ENCODE measurements at places on chromosomes 13 and 19. TPM values are rescaled to one million over a fixed set of nuclear protein-coding genes. Genes with fewer than 3 reads are reported as not detected.

- DNase-seq: peak; percentile 62
Measured at GRCh38 chr13:44758630-44759383, 182.7 kb upstream of the TSC22D1 start.

GRCh38 chr13:94431987-94432386 is 47.5 kb downstream of the DCT start:
- DNase-seq: peak; percentile 16

Gene WDR88
- total RNA-seq: not detected

DNA sequence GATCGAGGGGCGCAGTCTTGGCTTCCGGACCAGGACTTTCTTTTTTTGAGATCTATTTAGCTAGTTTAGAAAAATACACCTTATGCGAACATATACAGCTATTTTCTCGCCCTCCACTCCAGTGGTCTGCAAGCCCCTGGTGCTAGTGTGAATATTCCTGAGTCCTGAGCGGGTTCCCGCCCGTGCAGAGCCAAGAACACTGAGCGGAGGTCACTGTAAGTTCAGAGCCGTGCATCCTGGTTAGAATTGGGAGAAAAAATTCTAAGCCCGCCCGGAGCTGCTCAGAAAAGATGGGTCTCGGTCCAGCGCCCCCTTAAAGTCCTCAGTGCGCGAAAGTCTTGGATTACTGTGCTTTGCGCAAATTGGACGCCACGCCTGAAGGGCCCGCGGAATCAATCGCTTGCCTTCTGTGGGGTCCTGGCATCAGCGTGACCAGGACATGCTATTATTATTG is 117.7 kb downstream of the KCNRG start:
- no peak for DNase-seq

DNA sequence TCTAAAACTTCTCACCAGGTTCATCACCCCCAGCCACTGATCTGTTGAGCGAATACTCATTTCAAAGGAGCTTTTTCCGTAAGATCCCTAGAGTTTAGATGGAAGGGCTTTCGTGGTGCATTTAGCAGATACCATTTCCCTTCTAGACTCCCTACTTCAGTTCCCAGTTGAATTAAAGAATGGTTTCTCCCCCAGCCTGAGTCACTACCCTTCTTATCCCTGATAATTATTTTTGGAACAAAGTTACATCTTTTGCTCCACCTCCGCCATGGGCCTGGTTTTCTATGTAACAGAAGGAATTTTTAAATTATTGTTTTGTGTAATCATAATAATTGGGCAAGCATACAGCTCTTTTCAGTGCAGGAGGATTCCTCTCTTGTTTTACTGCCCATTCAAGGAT is 22.0 kb downstream of the USPL1 start:
- DNase-seq: no peak

Gene NRTN
- total RNA-seq: 0.97 TPM

Gene TRAPPC5
- total RNA-seq: 88.2 TPM

GRCh38 chr13:58620176-58620575 is 988.6 kb downstream of the PCDH17 start:
- no peak for DNase-seq

- no peak for DNase-seq
Measured at GRCh38 chr13:79084802-79085424, 321.1 kb downstream of the RBM26 start.

DNA sequence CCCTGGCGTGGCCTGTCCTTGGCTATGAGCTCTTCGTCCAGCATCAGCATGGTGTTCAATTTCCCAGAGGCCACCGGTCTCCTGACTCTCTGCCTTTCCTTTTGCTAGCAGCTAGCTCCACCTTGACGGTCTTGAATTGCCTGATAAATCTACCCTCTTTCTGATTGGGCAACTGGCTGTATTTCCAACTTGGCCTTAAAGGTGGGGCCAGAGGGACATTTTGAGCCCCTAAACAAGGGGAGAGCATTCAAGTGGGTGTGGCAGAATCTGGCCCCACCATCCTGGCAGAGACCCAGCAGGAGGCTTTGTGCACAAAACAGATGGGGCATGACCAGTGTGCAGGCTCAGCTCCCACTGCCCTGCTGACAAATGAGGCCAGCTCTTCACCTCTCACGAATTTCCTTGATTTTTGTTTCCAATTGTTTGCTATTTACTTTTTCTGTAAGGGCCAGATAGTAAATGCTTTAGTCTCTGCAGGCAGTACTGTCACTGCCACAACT is 148.9 kb upstream of the VSTM2B start:
- DNase-seq: no peak

GRCh38 chr13:99988529-99989275 is 7.1 kb downstream of the ZIC2 start:
- peak; percentile 12 for DNase-seq

GRCh38 chr19:36972571-36972970 is 56.4 kb downstream of the ZNF568 start:
- no peak for DNase-seq

- no peak for DNase-seq
Measured at GRCh38 chr13:80571346-80572307, 230.7 kb upstream of the SPRY2 start.

Gene ZNF536
- total RNA-seq: not detected

- no peak for DNase-seq
Measured at GRCh38 chr13:76894401-76895110, 8.4 kb upstream of the KCTD12 start.

Gene OR7D2
- total RNA-seq: 0.17 TPM

DNA sequence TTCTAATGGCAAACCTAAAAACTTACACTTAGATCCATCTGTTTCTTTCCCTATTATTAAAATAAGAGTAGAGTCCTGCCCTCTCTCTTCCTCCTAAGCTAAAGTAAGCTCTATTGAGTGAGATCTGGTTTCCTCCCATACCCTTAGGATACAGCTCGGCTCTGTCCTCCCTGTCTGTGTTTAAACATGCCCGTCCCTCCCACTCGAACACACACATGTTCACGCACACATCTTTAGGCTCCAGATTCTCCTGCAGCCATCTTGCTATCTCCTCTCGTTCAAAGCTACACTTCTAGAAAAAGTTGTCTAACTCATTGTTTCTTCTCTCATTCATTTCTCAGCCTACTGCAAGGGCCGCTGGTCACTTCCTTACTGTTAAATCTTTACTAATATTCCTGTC is 15.1 kb upstream of the CEBPG start:
- no peak for DNase-seq

Gene SERTAD1
- 11.5 TPM for total RNA-seq

DNA sequence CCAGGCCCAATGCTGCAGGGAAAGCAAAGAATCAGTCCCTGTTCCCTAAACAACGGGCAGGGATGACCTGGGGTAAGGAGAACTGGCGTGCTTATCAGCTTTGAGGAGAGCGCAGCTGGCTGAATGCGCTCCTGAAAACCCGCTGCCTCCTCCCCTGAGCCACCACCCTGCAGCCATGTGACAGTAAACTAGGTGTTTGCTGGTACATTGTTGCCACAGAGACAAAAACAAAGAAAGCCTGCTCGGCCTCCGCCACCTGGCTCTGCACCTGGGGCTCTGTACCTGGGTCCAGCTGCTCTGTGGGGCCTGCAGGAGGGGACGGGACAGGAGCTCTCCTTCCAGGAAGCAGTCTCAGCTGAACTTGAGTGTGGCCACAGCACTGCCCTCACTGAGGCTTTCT is 21.8 kb downstream of the MCF2L start:
- no peak for DNase-seq

DNA sequence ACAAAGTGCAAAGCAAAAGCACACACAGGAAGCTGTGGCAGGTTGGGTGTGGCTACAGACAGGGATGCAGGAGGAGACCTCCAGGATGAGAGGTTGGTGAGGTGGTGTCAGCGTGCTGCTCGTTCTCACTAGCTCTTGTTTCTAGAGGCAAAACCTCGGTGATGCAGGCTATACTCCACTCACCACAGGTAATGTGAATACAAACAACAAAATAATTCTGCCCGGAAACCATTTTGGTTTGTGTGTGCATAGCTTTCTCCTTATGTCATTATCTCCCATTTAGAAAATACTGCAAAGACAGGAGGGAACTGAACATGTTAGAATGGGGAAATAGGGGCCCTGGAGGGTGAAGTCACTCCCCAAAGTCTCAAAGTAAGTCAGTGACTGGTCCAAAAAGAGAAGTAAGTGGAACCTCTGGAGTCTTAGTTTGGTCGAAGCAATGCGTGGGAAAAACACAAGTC is 9.4 kb downstream of the LCP1 start:
- peak; percentile 80 for DNase-seq

GRCh38 chr13:111387026-111387871 is 66.8 kb downstream of the TEX29 start:
- DNase-seq: no peak

Gene LILRA1
- total RNA-seq: not detected

Gene TMEM59L
- total RNA-seq: 0.40 TPM

GRCh38 chr13:32548837-32549236 is 10.2 kb upstream of the N4BP2L2 start:
- no peak for DNase-seq
